ENCODE measurements at places on chromosomes 11 and 22.
A peak's percentile ranks its signal among the peaks of the same experiment; 100 is the strongest.

- DNase-seq, result no peak
Measured at GRCh38 chr22:37148031-37148651, 1.6 kb downstream of the IL2RB start.

DNA sequence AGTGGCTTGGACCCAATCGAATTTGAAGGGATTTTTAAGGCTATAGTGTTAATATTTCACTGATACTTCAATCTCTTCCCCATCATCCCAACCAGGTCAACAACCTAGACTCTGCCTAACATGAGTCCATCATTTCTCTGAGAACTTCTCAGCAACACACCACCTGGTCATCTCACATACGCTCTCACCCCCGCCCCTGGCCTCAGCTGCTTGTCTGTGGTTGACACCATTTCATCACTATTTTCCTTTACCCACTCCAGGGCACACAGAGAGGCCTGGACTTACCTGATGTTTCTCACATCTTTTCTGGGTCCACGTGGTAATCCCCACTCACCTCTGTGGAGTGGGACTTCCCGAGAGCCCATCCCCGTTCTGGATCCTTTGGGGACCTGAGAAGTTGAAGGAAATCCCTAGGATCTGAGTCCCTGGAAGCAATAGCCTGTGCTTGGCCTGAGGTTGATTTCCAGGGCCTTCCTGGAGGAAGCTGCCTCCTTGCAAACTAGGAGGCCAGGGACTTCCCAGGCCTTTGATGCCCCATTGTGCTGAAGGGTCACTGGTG is 3.2 kb downstream of the P2RX3 start:
- DNase-seq, result no peak

GRCh38 chr11:125489166-125489565 is 6.9 kb downstream of the FEZ1 start:
- DNase-seq, result no peak

- DNase-seq, result peak; percentile 77
Measured at GRCh38 chr22:35749808-35750207, 32.1 kb downstream of the APOL5 start.

- DNase-seq, result no peak
Measured at GRCh38 chr11:112241486-112241885, 15.3 kb downstream of the PTS start.

DNA sequence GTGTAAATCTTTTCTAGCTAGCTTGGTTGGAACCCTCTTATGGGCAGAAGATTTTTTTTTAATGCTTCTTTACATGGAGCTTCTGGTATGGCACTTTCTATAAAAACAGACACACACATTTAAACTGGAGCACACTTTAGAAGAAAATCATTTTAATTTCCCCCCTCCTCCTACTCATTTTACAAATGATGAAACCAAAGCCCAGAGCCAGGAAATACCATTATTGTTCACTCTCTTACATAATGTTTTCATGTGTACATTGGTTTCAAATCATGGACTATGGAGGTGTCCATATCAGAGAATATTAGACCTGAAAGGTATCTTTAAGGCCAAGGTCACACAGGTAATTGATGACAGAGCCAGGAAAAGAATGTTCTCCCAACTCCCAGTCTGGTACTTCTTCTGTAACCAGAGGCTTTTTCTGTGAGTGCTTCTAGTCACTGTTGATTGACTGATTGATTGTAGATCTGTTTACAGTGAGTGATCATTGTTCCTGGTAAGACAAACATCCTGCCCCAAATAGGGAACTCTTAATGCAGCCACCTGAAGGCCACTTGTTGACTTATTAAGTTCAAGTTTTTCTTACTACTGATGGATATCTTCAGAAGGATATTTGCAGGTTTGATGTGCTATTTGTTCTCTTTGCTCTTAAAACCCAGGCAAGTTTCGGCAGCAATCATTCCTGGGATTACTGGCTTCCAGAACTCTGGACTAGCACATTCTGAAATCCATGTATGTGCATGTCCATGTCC is 26.8 kb upstream of the ME3 start:
- no peak for DNase-seq

DNA sequence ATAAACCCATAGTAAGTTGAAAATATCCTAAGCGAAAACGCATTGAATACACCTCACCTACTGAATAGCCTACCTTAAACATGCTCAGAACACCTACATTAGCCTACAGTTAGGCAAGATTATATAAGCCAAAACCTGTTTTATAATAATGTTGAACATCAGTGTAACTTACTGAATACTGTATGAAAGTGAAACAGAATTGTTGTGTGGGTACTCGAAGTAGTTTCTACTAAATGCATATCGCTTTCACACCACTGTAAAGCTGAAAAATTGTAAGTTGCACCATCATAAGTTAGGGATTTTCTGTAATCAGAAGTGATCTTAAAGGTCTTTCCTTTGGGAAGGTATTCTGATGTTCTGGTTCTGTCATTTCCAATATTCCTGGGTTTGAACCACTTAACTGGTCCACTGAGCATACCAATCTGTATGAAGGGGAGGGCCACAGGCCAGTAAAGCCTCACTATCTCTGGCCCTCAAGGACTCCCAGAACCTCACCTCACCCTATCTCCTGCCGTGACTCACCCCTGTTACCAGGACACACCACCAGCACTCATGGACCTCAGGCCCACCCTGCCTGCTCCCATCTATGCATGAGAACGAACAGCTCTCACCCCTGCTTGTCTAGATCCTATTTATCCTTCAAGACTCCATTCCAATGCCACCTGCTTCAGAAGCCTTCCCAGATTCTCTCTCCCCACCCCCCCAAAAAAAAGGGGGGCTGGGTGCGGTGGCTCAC is 70.0 kb downstream of the NAT10 start:
- no peak for DNase-seq

GRCh38 chr11:130787973-130788570 is 128.2 kb downstream of the SNX19 start:
- DNase-seq, result no peak

- DNase-seq, result no peak
Measured at GRCh38 chr22:29388759-29389090, 355 bp upstream of the AP1B1 start.

DNA sequence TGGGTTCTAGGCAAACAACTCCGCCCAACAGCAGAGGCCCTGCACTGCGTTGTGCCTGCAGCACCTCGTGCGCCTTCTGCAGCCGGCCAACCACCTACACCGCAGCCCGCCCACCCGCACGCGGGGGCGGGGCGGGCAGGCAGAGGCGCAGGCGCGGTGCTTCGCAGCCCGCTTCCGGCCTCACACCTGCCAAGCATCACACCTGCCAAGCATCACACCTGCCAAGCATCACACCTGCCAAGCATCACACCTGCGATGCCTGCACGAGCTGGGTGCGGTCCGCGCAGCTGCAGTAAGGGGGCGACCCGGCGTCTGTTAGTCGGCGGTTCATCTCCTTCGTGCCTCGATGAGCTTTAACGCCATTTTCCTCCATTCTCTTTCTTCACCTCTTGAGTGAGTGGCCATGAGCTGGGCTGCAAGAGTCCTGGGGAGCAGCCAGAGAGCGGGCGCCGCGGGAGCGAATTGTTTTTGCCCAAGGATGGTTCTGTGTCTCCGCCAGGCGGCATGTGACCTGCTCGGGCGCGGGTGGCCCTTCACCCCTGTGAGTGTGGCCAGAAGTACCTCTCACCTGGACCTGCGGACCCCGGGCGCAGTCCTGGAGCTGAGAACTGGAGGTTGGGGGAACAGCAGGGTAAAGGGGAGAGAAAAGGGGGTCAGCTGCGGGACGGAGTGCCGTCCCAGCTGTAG is at the start of gene LDHAL6A:
LDHAL6A (plus strand) TSS at position 171 of the 687 bp plus-strand sequence. CDS start 825 bp downstream, outside the sequence.
- DNase-seq, result no peak

GRCh38 chr11:36212564-36213392 is 76.4 kb downstream of the COMMD9 start:
- no peak for DNase-seq

Measured in stimulated activated naive B cell treated with anti-CD40 and anti-IgM and Interleukin-4, amounts not matched to agents 10 μg/mL and 1 μg/mL and 100 μg/mL, for 72 hours (primary cell).